Stomach (tissue), 19 donors: ENCODE measurements at places on chromosomes 6 and 20. TPM values are rescaled to one million over a fixed set of nuclear protein-coding genes. Genes with fewer than 3 reads are reported as not detected.

DNA sequence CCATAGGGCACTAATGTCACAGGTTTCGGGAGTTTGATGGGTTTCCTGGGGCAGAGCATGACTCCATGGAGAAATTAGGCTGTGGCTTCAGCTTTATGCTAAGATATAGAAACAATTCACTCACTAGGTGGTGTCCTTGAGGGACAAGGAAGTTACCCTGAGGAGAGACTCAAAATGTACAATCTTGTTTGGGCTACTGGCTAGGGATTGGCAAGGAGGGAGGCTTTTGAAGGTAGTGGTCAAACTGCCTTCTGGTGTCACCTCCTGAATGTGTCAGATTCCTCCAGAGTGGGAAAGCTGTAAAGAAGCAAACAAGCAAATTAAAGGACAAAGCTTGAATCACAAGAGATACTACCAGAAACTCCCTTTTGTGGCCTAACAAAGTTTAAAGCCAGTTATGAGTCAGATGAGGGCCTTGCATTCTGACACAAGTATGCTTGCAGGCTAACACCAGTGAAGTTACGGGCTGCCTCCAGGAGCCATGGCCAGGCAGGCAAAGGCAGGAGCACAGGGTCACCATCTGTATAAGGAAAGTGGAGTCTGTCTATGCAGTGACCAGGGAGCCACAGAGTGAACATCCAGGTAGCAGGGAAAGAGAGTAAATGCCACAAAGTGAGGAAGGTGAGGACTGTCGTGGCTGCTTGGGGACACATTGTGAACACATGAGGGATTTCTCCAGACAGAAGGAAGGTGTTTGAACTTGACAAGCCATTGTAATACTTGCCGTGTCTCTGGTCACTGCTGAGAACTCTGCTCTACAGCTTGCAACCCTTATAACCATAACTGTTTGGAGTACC, 107.7 kb upstream of the DTNBP1 start:
- no peaks in the 10 kb centered on the region for H3K4me1 ChIP-seq
- H3K4me3 ChIP-seq = no peak overlapping the region
- no peaks in the 10 kb centered on the region for H3K27me3 ChIP-seq
- DNase-seq = no peak

GRCh38 chr6:99269207-99269606, 80.3 kb downstream of the FAXC start:
- no peak for DNase-seq
- H3K27me3 ChIP-seq = no peaks in the 10 kb centered on the region
- H3K4me1 ChIP-seq = peaks cover 4% of the 10 kb centered on the region
- H3K27ac ChIP-seq = no peak overlapping the region

DNA sequence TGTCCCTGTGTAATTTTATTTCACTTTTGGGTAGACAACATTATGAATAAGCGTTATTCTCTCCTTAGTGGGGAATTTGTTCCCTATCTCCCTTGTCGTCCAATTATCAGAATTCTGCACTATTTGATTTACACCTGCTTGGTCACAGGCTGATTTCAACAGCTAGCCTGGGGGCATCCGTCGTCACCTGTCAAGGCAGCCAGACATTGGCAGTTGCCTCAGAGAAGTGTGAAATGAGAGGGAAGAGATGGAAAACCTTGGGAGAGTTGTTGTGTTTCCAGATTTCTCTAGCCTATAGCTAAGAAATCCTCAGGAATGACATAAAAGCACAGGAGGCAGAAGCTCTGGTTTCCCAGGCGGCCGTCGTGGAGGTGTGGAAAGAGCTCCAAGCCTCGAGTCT, 891 bp upstream of the GHRH start:
- no peaks in the 10 kb centered on the region for H3K36me3 ChIP-seq
- no peak overlapping the region for H3K27ac ChIP-seq
- peaks cover 6% of the 10 kb centered on the region for H3K27me3 ChIP-seq
- no peaks in the 10 kb centered on the region for H3K4me1 ChIP-seq

GRCh38 chr20:44646023-44646640, 5.4 kb downstream of the ADA start:
- no peak overlapping the region for H3K4me3 ChIP-seq
- H3K27ac ChIP-seq = peak overlapping the region; percentile 75
- no peaks in the 10 kb centered on the region for H3K36me3 ChIP-seq
- peaks cover 96% of the 10 kb centered on the region for H3K4me1 ChIP-seq

- peaks cover 6% of the 10 kb centered on the region for H3K27me3 ChIP-seq
- peak overlapping the region; percentile 88 for H3K27ac ChIP-seq
- peak; percentile 84 for DNase-seq
- H3K4me1 ChIP-seq = peaks cover 67% of the 10 kb centered on the region
Measured at GRCh38 chr20:63738687-63739129, 868 bp upstream of the SLC2A4RG start.

DNA sequence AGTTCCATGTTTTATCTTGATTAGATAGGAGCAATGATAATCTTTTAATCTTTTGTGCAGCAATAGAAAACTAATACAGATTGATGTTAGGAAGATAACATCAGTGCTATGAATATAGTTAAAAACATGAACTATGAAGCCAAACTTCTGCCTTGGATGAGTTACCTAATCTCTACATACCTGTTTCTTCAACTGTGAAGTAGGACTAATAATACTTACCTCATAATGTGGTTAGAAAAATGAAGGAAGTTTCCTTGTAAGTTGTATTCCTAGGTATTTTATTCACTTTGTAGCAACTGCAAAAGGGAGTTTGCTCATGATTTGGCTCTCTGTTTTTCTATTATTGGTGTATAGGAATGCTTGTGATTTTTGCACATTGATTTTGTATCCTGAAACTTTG, 111.9 kb downstream of the FRK start:
- H3K4me1 ChIP-seq = no peaks in the 10 kb centered on the region
- H3K27me3 ChIP-seq = no peaks in the 10 kb centered on the region
- H3K27ac ChIP-seq = no peak overlapping the region
- no peaks in the 10 kb centered on the region for H3K36me3 ChIP-seq
- H3K4me3 ChIP-seq = no peak overlapping the region

DNA sequence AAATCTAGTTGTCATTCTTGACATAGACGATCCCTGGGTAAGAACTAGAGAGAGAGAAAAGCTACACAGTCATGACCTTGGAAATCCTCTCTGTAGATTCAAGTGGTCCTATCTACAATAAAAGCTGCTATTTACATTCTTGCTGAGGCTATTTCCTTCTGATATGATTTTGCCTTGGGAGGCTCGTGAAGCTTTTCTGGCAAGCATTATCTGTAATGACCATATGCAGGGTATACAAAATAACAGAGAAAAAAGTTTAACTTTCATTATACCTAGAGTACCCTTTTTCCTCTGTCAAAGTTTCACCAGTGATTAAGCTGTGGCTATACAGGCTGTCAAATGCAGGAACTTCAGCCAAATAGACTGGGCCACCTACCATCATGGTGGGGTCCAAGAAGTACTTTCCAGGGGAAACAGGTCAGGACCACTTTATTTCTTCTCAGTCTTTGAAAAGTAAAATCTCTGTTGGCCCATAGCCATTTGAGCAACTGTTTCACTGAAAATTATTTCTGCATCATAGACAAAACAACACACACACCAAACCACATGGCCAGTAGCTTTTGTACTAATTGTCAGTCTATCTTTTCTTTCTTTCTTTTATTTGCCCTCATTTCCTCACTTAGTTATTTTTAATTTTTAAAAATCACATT, 677.0 kb upstream of the ID4 start:
- no peaks in the 10 kb centered on the region for H3K36me3 ChIP-seq
- DNase-seq = no peak
- no peaks in the 10 kb centered on the region for H3K27me3 ChIP-seq
- no peak overlapping the region for H3K4me3 ChIP-seq
- no peak overlapping the region for H3K27ac ChIP-seq

- H3K36me3 ChIP-seq = no peaks in the 10 kb centered on the region
- H3K4me3 ChIP-seq = no peak overlapping the region
- no peaks in the 10 kb centered on the region for H3K27me3 ChIP-seq
- peak overlapping the region; percentile 19 for H3K27ac ChIP-seq
- DNase-seq = no peak
- H3K4me1 ChIP-seq = peaks cover 48% of the 10 kb centered on the region
Measured at GRCh38 chr20:17870086-17870740, 98.4 kb downstream of the SNX5 start.

DNA sequence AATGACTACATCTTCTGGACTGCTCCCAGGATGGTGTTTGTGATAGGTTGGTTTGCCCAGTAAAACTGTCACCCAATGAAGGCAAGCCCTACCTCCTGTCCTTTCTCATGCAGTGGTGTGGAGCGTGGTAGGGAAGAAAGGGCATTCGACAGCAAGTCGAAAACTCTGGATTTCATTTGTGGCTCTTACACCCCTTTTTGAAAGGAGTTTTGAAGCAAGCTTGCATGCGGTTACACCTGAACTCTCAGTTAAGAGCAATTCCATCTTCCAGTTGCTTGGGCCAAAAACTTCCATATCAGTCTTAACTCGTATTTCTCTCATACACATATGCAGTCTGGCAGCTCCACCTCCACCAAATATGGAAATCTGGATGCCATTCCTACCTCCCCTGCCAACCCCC, 19.7 kb upstream of the SLC22A2 start:
- H3K27ac ChIP-seq = no peak overlapping the region
- H3K4me3 ChIP-seq = no peak overlapping the region
- no peak for DNase-seq
- no peaks in the 10 kb centered on the region for H3K27me3 ChIP-seq

The XKR7 gene
- 0.37 TPM for total RNA-seq

The CDSN gene
- total RNA-seq = not detected

The RGL2 gene
- total RNA-seq = 62.4 TPM

The ESR1 gene
- total RNA-seq = not detected

The FANCE gene
- total RNA-seq = 3.5 TPM

The POM121L2 gene
- not detected for total RNA-seq

The MUCL3 gene
- 0.87 TPM for total RNA-seq
